ENCODE measurements at places on chromosomes 3 and 15.

- DNase-seq: peak; percentile 77
Observed at GRCh38 chr15:66946578-66947164, 118.7 kb upstream of the SMAD3 start.

DNA sequence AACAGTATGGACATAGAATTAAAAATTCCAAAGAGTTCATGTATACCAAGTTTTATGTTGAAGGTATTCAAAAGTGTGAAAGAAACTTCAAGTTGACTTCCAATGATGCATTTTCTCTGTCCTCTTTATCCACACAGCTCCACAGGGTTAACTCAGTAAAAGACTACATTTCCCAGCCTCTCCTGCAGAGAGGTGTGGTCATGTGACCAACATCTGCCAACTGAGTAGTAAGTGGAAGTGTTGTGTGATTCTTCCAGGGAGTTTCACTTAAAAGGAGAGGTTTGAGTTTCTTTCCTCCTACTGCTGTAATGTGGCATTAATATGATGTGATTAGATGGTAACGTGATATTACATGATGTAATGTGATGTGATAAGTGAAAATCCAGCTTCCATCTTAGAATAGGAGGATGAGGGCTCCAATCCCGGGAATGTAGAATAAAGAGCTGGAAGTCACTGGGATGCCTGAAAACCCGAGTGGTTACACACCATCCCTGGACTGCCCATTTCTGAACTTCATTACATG, 280.6 kb downstream of the ARRDC4 start:
- no peak for DNase-seq

DNA sequence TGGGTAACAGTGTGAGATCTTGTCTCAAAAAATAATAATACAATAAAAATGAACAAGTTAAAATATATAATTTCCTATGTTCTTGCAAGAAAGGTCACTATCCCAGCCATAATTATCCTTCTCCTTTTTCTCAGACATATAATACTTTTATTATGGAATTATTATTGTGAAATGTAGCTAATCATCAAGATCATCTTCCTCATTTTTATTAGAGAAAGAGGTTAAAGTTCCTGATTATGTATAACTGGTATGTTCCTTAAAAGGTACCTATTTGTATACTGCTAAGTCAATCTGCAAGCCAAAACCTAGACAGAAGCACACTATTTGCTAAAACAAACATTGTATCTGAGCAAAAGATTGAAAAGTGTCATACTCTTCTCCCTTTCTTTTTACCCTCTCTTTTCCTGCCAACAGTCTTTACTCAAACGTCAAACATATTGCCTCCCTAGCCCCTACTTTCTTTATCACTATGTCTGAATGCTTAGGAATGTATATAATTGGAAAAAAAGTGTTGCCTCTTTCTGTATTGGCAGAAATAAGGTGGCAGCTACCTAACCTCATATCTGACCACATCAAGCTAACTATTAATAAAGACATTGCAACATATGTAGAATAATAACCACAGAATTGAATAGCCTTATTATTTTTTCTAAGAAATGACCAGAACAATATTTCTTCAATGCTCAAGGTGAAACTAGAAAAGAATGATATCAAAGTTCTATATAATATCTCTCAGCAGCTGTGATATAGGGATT, 18.5 kb downstream of the SEC11A start:
- DNase-seq: no peak

DNA sequence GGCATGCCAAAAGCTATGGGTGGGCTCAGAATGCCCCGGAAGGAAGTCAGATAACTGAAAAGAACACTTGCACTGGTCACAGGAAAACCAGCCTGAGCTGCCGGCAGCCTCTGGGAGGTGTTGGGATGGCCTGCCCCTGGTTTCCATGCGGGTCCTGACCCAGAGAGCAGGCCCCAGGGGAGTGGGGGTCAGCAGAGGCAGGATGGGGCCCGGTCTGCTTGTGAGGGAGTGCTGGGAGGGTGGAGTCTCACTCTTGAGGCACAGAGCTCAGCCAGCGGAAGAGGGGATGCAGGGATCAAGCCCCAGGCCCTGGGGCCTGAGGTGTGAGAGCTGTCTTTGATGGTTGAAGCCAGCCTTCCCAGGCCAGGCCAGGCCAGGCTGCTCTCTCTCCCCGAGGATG, 2.4 kb upstream of the RPUSD3 start:
- no peak for DNase-seq

DNA sequence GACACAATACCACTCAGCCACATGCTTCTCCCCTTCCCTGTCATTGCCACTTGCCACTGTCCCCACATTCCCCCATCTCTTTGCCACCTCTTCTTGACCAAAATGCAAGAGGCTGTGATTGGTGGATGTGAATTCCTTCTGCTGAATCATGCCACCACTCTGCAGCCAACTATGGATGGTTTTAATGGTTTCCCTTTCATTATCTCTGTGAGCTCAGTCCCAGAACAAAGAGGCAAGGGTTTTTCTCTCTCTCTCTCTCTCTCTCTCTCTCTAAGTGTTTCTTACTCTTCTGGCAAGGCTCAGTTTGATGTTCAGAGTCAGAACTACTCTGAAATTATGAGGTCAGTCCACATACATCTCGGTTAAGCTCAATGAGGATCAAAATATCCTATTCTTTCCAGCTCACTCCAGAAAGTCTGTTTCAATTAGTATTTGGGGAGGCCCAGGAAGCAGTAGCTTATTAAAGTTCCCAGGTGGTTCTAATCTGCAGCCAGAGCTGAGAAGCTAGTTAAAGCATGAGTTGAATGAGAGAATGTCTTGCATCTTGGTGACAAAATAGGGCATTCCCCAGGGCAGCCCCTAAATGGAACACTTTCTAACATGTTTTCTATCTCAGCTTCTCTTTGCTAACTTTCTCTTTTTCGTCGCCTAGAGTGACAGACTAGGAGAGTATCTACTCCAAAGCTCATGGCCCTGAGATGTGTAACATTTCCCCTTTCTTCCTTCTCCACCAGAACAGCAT, 8.5 kb upstream of the ILDR1 start:
- DNase-seq: no peak

GRCh38 chr15:60682115-60682514, 203.2 kb upstream of the ICE2 start:
- DNase-seq: no peak

DNA sequence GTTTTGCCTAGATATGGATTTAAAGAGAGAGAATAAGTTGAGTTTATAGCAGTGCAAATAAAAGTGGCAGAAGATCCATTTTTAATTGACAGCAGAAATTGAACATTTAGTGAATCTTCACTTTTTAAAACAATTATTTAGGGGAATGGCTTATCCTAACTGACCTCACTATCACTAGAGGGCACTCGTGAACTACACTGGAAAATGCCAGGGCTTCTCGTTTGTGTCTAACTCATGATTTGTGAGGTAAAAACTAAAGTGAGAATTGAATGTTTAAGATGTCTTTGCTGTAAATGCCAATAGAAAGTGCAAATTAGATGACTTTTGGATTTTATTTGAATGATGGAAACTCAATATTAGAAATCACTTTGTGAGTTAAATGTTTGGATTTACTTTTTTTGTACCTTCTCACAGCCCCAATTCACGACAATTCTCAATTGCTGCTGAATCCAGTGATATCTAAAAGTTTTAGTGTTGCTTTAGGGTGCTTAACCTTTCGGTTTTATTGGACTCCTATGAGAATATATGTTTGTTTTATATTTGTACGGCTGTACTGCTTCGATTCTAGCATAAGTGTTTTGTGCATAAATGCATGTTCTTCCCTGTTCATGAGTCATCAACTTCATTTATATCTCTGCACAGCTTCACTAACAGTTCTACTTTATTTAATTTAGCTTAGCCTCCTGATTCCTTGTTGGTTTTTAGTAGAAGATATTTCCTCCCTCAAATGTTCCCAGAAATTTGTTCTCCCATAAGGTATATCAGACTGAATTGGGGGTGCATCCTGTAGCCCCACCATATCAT, 462.1 kb downstream of the MFSD1 start:
- DNase-seq: no peak

- DNase-seq: no peak
Observed at GRCh38 chr3:122947738-122948137, 79.8 kb downstream of the SEMA5B start.

GRCh38 chr15:48143856-48144255, 23.1 kb downstream of the SLC24A5 start:
- no peak for DNase-seq

GRCh38 chr3:98846101-98846500, 55.4 kb downstream of the DCBLD2 start:
- no peak for DNase-seq

- DNase-seq: no peak
Observed at GRCh38 chr3:171258316-171258715, 201.9 kb downstream of the TNIK start.

DNA sequence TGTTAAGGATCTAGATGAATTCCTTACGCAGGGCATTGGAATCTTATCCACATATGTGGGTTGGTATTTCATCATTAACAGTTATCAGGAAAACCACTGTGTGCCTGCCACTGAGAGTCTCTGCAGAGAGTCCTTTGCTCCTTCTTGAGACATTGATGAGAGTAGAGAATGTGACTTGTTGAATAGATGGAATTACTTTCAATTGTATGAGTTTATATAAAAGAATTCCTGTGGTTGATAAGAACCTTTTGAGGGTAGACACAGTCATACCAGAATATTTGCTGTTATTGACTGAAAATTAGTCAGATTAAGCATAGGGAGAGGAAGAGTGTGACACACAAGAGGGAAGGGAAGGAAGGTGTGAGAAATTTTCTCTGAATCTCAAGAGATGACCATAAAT, 30.8 kb downstream of the ARHGEF26 start:
- no peak for DNase-seq

- no peak for DNase-seq
Observed at GRCh38 chr3:105580296-105580965, 213.7 kb downstream of the ALCAM start.

GRCh38 chr3:54743755-54744154, 184.1 kb downstream of the LRTM1 start:
- DNase-seq: no peak

- DNase-seq: no peak
Observed at GRCh38 chr3:62139957-62140356, 233.4 kb downstream of the FEZF2 start.

DNA sequence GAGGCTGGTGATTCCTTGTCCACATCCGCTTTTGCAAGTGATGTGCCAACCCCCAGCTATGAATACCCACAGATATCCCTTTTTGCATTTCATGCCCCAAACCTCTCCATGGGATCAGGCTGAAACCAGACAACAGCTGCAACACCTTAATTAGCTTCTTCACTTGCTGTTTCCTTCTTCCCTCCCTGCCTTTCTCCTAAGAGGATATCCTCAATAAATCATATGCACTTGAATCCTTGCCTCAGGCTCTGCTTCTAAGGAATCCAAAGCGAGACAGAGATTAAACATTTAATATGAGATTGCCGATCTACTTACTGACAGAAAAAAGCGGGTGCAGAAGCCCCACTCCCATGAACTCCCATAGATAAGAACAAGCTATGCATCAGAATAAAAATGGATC, 138.1 kb downstream of the CNTN6 start:
- DNase-seq: no peak

DNA sequence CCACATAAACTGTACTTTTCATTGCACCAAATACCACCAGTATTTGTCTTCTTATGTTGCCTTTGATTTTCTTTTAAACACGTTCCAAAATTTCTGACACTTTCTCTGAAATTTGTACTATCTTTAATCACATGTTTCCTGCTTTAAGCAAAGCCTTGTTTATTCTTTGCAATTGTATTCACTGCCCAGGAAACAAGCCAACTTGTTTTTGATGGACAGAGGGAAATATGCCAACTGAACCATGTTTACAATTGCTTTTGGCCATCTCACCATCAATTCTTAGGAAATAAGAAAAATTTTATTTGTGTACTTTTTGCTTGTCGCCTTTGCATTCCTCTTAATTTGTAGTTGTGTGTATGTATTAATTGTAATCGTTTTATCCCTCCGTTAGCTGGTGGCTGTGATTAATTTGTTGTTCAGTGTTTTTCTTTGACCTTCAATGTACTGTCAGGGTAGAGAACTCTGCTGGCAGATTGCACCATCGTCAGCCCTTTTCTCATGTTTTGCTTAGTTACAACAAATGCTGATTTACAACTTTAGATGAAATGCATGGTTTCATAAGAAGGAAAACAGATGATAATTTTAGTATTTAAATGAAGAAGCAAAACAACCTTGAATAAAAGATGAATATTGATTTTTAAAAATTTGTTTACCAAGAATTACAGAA, 19.4 kb upstream of the FEZF2 start:
- no peak for DNase-seq
